ENCODE measurements at places on chromosomes 3 and 15. TPM values are rescaled to one million over a fixed set of nuclear protein-coding genes. Genes with fewer than 3 reads are reported as not detected.

Gene CD86
- polyA plus RNA-seq, result not detected

Gene MINDY4B
- polyA plus RNA-seq, result not detected

Gene FBXO22
- 72.8 TPM for polyA plus RNA-seq

Gene MYL3
- polyA plus RNA-seq, result 1.0 TPM

Gene TTLL13
- not detected for polyA plus RNA-seq

Gene SLC38A3
- 1.3 TPM for polyA plus RNA-seq

Gene PXYLP1
- 9.3 TPM for polyA plus RNA-seq

Gene LDHAL6B
- polyA plus RNA-seq, result not detected

Gene BCHE
- polyA plus RNA-seq, result 0.92 TPM

Gene VPS39
- 14.9 TPM for polyA plus RNA-seq

Gene TP63
- polyA plus RNA-seq, result 0.30 TPM

Gene SIDT1
- not detected for polyA plus RNA-seq

Gene CORO2B
- 1.4 TPM for polyA plus RNA-seq

Gene GOLGA8H
- polyA plus RNA-seq, result 0.17 TPM

Gene POLQ
- polyA plus RNA-seq, result 4.5 TPM

Gene SLC2A2
- not detected for polyA plus RNA-seq

Gene C15orf62
- 0.16 TPM for polyA plus RNA-seq

Gene GOLGA6L7
- 0.47 TPM for polyA plus RNA-seq

Gene MCTP2
- 1.7 TPM for polyA plus RNA-seq

Gene BUB1B
- polyA plus RNA-seq, result 69.3 TPM

Gene AGBL1
- polyA plus RNA-seq, result not detected

Gene GOLGA6B
- polyA plus RNA-seq, result not detected

Gene ST8SIA2
- polyA plus RNA-seq, result 0.66 TPM

Gene EPHB3
- 0.54 TPM for polyA plus RNA-seq

Gene AMT
- polyA plus RNA-seq, result 34.1 TPM

Gene PAK6
- polyA plus RNA-seq, result 2.9 TPM

Gene LMAN1L
- not detected for polyA plus RNA-seq

Gene STRA6
- 8.2 TPM for polyA plus RNA-seq

Gene SNUPN
- polyA plus RNA-seq, result 20.5 TPM

Gene SAMD7
- not detected for polyA plus RNA-seq

Gene THAP10
- 4.5 TPM for polyA plus RNA-seq

Gene GPR171
- 3.4 TPM for polyA plus RNA-seq

Gene EPB42
- polyA plus RNA-seq, result not detected

Gene COL8A1
- polyA plus RNA-seq, result 0.24 TPM

Gene LRRC31
- polyA plus RNA-seq, result not detected

Gene ADAMTS17
- 0.70 TPM for polyA plus RNA-seq

Gene CRABP1
- 536 TPM for polyA plus RNA-seq

Gene SCN11A
- polyA plus RNA-seq, result 0.05 TPM

Gene NME9
- polyA plus RNA-seq, result 2.0 TPM

Gene PLD1
- 1.4 TPM for polyA plus RNA-seq
